Stimulated activated CD4-positive, alpha-beta T cell treated with anti-CD3 and anti-CD28 coated beads, TNF-alpha, amount 100 ng/mL, for 1 hour (primary cell): ENCODE measurements at places on chromosomes 3 and 15.

DNA sequence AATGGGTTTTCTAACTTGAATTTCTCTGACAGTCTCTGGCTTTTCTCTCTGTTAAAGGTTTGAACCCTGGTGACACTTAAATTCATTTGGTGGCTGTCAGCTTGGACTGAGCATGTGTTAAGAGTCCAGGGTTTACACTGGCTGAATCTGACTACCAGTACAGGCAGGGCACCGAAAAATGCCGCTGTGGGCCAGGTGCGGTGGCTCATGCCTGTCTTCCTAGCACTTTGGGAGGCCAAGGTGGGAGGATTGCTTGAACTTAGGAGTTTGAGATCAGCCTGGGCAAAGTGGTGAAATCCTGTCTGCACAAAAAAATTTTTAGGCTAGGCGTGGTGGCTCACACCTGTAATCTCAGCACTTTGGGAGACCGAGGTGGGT, 1.8 kb downstream of the MANF start:
- no peak for DNase-seq

- no peak for DNase-seq
These were observed 23.8 kb upstream of the NMB start for GRCh38 chr15:84681831-84682230.

DNA sequence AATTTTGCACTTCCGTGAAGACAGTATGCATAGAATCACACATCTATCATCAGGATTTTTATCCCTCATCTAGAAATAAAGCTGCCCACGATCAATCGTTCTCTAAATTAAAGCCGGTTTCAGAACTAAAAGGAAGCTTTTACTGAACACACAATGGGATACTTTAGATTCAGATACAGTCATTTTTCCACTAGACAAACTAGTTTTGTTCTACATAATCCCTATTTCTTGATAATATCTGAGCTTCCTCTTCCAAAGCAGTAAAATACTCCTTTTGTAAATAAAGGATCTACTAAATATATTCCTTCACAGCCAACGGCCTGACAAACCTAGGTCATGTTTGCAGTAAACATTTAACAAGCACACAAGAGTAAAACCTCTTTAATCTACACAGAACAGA, 2.0 kb upstream of the GANC start:
- no peak for DNase-seq

DNA sequence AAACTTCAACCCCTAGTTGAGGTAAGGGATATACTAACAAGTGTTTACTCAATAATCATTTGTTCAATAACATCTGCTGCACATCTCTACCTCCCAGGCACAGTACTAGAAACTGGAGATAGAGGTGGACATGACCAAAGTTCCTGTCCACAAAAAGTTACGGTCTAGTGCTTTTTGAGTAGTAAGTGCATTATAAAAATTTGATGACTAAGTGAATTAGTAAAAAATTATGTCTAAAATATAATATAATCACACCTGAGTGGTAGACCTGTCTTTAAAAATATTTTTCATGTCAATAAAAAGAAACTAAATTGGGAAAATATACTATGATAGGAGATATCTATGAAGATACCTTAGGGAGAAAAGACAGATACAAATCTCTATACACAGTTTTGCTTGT, 121.5 kb upstream of the FHIT start:
- no peak for DNase-seq
